ENCODE measurements at places on chromosomes 12 and 14.

DNA sequence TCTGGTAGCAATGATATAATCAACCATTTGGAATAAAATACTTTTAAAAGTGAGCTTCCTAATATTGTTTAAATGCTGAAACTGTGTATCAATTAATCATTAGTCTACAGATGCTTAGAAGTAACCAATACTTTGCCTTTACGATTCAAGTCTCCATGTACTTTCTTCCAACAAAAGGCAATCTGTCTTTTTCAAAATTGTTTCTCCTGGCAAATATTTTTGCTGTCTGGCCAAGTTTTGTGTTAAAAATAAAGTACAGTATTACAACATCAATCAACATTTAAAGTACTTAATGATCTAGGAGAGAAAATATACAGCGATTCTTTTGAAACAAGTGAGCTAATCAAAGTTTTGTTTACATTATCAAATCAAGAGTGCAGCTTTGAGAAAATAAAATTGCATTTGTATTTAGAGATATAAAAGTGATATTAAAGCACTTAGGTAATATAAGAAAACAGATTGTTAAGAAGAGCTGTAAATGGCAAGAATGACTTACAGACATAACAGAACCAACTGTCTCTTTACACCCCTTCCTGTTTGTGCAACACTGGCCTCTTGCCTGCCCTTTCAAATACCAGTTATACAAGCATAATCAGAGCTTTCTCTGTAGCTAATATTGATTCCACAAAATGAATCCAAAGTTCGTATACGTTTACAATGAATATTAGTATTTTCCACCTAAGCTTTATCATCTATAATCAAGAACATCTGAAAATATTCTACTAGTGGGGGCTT is 38.2 kb upstream of the FBLN5 start:
- no peak for DNase-seq

GRCh38 chr12:50218386-50218785 is 51.2 kb upstream of the CERS5 start:
- no peak for DNase-seq

GRCh38 chr12:117552971-117553370 is 191.5 kb upstream of the NOS1 start:
- DNase-seq = no peak

GRCh38 chr12:54439521-54440255 is 20.6 kb upstream of the ITGA5 start:
- DNase-seq = peak; percentile 7

DNA sequence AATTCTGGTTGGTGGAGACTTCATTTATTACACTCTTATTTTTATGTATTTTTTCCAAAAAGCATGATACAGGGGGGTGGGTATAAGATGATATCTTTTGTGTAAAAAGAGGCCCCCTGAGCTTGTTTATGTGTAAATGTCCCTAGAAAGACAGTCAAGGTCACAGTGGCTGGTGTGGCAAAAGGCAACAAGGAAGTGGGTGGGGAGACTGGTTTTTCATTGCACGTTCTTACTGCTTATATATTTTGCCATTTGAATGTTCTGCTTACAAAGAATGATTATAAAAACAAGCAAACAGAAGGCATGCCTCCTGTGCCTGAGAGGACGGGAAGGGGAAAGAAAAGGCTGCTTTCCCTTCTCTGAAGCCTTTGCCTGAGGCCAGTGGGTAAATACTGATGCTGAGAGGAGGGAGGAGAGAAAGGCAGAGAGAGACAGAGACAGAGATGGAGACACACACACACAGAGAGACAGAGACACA is 24.1 kb upstream of the ADIPOR2 start:
- DNase-seq = no peak

DNA sequence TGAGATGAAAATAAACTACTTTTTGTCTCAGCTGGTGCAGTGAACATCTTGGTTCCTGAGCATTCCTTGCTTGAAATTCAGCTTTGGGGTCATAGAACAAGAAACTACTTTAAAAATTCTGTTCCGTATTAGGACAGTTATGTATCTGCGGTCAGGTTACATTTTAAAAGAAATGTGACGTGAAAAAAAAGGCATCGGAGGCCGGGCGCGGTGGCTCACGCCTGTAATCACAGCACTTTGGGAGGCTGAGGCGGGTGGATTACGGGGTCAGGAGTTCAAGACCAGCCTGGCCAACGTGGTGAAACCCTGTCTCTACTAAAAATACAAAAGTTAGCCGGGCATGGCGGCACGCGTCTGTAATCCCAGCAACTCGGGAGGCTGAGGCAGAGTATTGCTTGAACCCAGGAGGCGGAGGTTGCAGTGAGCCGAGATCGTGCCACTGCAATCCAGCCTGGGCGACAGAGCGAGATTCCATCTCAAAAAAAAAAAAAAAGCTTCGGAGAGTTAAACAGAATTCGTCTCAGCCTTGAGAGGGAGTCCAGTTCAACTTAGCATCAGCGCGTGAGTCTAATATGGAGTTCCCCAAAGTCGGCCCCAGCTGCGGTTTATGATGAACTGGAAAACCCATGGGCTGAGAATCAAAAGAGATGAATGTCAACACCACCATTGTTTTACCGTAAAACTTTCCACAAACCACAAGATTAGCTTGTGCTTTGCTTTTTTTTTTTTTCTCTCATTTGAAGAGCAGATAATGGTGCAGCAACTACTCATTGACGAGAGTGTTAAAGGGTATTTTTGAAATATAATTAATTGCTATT is 2.1 kb upstream of the SLC2A13 start:
- no peak for DNase-seq

DNA sequence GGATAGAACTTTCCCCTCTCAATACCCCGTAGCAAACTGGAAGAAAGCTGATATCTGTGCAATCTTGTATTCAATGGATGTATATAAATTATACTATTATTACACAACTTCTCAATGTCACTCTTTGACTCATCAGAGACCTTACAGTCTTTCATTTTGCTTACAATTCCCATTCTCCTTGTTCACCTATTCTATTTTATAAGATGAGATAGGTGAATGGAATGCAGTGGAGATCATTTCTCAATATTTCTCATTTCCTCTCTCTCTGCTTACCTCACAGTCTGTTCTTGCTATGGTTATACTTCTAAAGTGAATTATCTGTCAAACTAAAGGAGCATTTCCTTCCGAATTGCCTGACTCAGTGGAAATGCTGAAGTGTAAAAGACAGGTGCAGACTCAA is 14.9 kb downstream of the FOXA1 start:
- no peak for DNase-seq
